H9 (cell line): ENCODE measurements at places on chromosomes 11 and 22. TPM values are rescaled to one million over a fixed set of nuclear protein-coding genes. Genes with fewer than 3 reads are reported as not detected.

DNA sequence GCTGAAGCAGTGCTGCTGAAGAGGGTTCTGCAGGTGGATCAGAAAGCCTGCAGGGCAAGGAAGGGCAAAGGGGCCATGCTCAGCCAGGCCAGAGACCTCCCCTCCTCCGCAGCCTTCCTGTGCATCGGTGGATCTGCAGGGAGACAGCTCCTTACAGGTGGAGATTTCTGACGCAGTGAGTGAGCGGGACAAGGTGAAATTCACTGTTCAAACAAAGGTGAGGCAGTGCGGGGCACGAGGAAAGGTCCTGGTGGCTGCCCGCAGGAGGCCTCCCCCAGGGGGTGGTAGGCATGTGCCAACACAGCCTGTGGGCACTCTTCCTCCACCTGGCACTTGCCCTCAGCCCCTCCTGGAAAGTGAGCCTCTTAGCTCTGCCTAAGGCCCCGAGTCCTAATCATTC, 8.6 kb downstream of the CFL1 start:
- peaks cover 33% of the 10 kb centered on the region for H3K36me3 ChIP-seq
- H3K4me3 ChIP-seq: no peak overlapping the region; the same call in 2 of the 3 replicates
- DNase-seq: no peak
- H3K27me3 ChIP-seq: no peaks in the 10 kb centered on the region
- H3K27ac ChIP-seq: no peak overlapping the region

- H3K36me3 ChIP-seq: peaks cover 79% of the 10 kb centered on the region
- H3K27me3 ChIP-seq: no peaks in the 10 kb centered on the region
- H3K4me3 ChIP-seq: no peak overlapping the region
- H3K27ac ChIP-seq: no peak overlapping the region
- peak; percentile 77 for DNase-seq
Measured at GRCh38 chr22:50218996-50219727, 18.4 kb downstream of the SELENOO start.

GRCh38 chr22:47171441-47172221, 409.2 kb downstream of the TBC1D22A start:
- peaks cover 17% of the 10 kb centered on the region for H3K36me3 ChIP-seq
- H3K4me1 ChIP-seq: no peaks in the 10 kb centered on the region
- H3K4me3 ChIP-seq: no peak overlapping the region
- no peak overlapping the region for H3K27ac ChIP-seq
- H3K27me3 ChIP-seq: no peaks in the 10 kb centered on the region
- peak; percentile 11 for DNase-seq

DNA sequence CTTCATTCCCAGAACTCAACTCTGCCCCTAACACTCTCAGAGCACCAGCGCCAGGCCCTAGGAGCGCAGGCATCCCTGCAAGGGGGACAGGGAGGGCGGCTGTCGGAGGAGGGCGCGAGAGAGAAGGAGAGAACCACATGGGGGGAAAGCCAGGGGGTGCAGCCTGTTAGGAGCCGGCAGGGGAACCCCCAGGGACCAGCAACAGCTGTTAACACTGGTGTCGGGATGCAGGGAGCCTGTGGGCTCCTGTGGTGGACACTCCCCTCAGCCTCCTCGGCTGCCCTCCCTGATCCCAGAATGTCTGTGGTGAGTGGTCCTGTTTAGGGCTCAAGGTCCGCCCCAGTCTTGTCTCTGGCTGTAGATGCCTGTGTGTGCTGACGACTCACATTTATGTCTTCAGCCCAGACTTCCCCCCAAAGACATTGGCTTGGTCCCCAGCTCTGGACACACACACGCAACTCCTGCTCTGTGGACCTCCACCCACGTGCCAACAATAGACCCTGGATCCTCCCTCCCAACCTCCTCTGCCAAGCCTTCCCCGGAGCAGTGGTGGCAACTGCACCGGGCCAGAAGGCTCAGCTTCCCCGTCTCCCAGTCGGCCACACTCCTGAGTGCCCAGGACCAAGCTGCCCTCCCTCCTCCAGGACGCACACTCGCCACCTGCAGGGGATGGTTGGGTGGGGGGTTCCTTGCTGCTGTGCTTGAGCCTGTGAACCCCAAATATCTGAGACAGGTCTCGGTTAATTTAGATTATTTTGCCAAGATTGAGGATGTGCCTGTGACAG, 817 bp upstream of the IFITM5 start:
- H3K27me3 ChIP-seq: no peaks in the 10 kb centered on the region
- peak; percentile 79 for DNase-seq
- no peak overlapping the region for H3K27ac ChIP-seq
- peaks cover 1% of the 10 kb centered on the region; the same call in 1 of the 2 replicates for H3K36me3 ChIP-seq
- H3K4me3 ChIP-seq: no peak overlapping the region

DNA sequence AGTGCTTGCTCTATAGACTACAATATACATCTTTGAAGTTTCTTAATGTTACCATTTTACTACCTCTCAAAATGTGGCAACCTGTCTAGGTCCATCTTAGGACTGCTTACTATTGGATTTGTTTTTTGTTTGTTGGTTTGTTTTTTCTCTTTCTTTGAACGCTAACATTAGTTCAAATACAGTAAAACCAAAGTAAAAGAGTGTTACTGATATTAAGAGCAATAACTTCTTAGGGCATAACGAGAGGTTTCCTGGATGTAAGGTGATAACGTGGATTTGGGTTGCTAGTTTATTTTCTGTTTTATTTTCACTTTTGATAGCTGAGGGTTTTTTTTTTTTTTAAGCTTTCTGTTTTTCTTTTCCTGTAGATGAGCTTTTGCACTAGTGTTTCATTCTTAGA, 43.6 kb downstream of the TMEM135 start:
- H3K27me3 ChIP-seq: no peaks in the 10 kb centered on the region
- no peaks in the 10 kb centered on the region for H3K4me1 ChIP-seq
- peaks cover 22% of the 10 kb centered on the region for H3K36me3 ChIP-seq

GRCh38 chr11:131694526-131695424, 324.4 kb downstream of the NTM start:
- H3K4me1 ChIP-seq: peaks cover 6% of the 10 kb centered on the region; the same call in 1 of the 2 replicates
- H3K27me3 ChIP-seq: peaks cover 6% of the 10 kb centered on the region; the same call in 1 of the 2 replicates
- no peak overlapping the region for H3K27ac ChIP-seq
- no peaks in the 10 kb centered on the region for H3K36me3 ChIP-seq
- DNase-seq: peak; percentile 92

DNA sequence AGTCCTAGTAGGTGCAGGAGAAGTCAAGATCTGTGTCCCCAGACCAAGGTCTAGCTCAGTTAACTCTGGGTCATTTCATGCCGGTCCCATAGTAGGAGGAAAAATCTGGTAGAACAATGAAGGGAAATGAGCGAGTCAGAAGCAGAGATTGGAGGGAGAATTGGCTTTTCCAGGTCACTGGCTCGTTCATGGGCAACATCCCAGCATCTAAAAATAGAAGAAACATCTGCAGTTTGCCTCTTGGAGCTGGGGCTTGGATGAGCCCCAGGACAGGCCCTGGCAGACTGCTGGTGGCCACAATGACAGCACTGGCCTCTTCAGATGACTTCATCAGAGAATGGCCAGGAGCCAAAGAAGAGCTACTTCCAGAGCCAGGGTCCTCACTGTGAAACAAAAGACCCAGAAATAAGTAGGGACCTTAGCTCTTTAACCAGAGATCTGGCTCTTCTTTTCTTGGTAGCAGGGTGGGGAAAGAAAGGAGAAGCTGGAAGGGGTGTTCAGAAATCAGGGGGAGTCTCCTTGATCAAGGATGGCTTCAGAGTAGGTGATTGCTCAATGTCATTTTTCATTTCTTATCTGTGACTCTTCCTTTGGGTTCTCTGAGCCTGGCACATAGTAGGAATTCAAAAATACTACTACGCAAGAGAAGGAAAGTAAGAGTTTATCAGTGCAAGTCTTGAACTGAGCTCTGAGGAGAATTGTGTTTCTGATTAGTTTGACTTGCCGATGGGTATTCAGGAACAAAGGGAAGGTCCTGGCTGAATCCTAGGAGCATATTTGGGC, 102.6 kb downstream of the TMPRSS5 start:
- no peak for DNase-seq
- H3K27ac ChIP-seq: no peak overlapping the region
- H3K4me1 ChIP-seq: no peaks in the 10 kb centered on the region
- H3K36me3 ChIP-seq: peaks cover 12% of the 10 kb centered on the region
- H3K4me3 ChIP-seq: no peak overlapping the region
- no peaks in the 10 kb centered on the region for H3K27me3 ChIP-seq

DNA sequence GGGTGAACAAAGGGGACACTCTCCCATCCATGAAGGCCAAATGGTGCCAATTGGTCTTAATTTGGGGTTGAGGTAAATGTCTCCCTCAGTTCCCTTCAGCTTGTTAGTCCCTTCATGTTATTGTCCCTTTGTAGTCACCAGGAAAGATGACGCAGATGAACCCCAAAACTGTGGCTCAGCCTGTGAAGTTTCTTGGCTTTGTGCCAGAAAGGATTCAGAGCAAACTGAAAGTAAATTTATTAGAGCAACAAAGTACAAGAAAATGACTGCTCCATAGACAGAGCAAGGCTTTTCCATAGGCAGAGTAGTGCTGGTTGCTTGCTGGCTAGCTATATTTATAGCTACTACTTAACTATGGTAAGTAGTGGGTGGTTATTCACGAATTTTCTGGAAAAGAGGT, 16.7 kb downstream of the OR4C3 start:
- H3K4me3 ChIP-seq: no peak overlapping the region
- peaks cover 15% of the 10 kb centered on the region; the same call in 2 of the 3 replicates for H3K36me3 ChIP-seq
- DNase-seq: no peak
- no peaks in the 10 kb centered on the region for H3K4me1 ChIP-seq
- no peak overlapping the region for H3K27ac ChIP-seq

- H3K27me3 ChIP-seq: no peaks in the 10 kb centered on the region
- H3K4me3 ChIP-seq: no peak overlapping the region
- H3K4me1 ChIP-seq: no peaks in the 10 kb centered on the region
- H3K36me3 ChIP-seq: no peaks in the 10 kb centered on the region
- H3K27ac ChIP-seq: no peak overlapping the region
Measured at GRCh38 chr11:106493751-106494150, 416.3 kb downstream of the AASDHPPT start.

GRCh38 chr22:32348031-32348611, 9.5 kb upstream of the RFPL3 start:
- no peak overlapping the region for H3K27ac ChIP-seq
- H3K27me3 ChIP-seq: no peaks in the 10 kb centered on the region
- H3K4me1 ChIP-seq: no peaks in the 10 kb centered on the region
- DNase-seq: no peak
- H3K36me3 ChIP-seq: no peaks in the 10 kb centered on the region

- no peak overlapping the region for H3K27ac ChIP-seq
- DNase-seq: no peak
- H3K4me3 ChIP-seq: no peak overlapping the region
- no peaks in the 10 kb centered on the region for H3K36me3 ChIP-seq
- H3K4me1 ChIP-seq: no peaks in the 10 kb centered on the region
Measured at GRCh38 chr11:32204751-32205150, 113.9 kb downstream of the RCN1 start.

- H3K36me3 ChIP-seq: no peaks in the 10 kb centered on the region
- H3K4me1 ChIP-seq: no peaks in the 10 kb centered on the region; the same call in 1 of the 2 replicates
Measured at GRCh38 chr11:88619656-88620385, 282.3 kb upstream of the CTSC start.

GRCh38 chr11:18731949-18732821, 6.2 kb upstream of the IGSF22 start:
- no peaks in the 10 kb centered on the region for H3K27me3 ChIP-seq
- no peaks in the 10 kb centered on the region; the same call in 1 of the 2 replicates for H3K4me1 ChIP-seq
- H3K36me3 ChIP-seq: no peaks in the 10 kb centered on the region; the same call in 2 of the 3 replicates
- no peak overlapping the region for H3K4me3 ChIP-seq

DNA sequence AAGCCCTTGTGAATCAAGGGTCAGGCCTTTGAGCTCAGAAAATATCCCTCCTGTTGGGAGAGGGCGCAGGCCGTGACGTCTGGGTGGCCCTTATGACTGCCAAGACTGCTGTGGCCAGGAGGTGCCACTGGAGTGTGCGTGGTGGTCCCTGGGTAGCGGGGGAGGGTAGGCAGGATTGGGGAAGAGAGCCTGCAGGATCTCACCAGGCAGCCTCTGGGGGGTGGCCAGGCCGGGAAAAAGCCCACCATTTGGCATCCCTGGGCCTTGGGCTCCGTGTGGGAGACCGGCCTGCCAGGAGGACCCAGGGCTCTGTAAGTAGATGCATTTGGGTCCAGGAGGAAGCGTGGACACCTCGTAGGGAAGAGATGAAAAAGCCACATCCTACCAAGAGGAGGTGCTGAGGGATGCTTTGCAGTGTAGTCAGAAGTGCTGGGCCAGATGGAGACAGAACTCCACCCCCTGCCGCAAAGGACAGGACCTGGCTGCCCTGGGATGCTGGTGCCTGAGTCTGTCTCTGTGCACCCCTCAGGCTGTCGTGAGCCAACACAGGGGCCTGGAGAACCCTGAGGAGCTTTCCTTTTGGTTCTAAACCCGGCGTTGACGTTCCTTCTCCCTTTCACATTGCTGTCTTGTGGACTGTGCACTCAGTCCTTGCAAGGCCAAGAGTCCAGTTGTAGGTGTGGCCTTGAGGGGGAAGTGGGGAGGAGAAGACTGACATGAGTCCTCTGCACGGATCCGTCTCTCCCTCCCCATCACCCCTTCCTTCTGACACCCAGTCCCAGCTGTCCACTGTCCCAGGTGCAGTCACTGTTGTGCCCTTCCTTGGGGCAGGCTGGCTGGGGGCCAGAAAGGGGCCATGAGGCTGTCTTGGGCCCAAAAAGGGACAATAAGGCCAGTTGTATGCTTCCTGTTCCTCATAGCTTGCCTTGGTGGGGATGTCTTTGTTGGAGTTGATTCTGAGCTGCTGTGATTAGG, 12.7 kb upstream of the MIEF1 start:
- no peak overlapping the region for H3K27ac ChIP-seq
- DNase-seq: no peak
- no peaks in the 10 kb centered on the region for H3K4me1 ChIP-seq
- 0 out of 3 replicates have a peak overlapping the region, but pooled peaks have one; percentile 52 for H3K4me3 ChIP-seq

DNA sequence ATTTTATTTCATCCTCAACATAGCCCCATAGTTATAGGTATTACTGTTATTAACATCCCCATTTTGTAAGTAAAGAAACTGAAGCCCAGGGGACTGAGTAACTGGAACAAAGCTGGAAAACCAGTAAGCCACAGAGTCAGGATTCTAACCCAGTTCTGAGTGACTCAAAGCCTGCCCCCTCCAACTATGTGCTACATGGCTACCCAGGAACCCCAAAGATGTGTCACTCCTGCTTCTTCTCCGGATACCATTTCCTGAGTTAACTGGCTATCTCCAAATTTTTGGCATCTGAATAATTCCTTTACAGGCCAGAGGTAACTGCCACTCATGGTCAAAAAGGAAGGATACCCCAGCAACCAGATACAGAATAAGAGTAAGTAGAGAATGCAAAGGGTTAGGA, 43.6 kb downstream of the TENM4 start:
- DNase-seq: no peak
- H3K27me3 ChIP-seq: no peaks in the 10 kb centered on the region
- H3K27ac ChIP-seq: no peak overlapping the region

DNA sequence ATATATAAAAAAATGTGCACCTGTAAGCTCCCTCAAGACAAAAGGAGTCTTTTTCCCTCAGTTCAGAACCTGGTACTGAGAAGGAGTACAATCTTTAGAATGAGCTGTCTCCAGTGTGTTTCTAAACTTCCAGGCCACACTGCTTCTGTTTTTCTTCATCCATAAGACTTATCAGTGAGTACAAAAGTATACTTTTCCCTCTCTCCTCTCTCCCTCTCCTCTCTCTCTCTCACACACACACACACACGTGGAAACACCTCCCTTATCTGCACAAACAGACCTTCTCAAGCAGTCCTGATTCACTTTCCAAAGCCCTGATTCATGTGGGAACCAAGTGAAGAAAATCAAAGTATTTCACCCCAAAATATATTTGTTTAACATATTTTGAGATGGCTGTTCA, 220.7 kb upstream of the UBASH3B start:
- peaks cover 3% of the 10 kb centered on the region for H3K4me1 ChIP-seq
- H3K4me3 ChIP-seq: no peak overlapping the region
- no peak for DNase-seq
- no peaks in the 10 kb centered on the region for H3K27me3 ChIP-seq

Gene PATE2
- total RNA-seq: 0.17 and 0.44 TPM in 2 replicates

Gene IGLL1
- not detected in 2 replicates for total RNA-seq

Gene PANX2
- total RNA-seq: 6.7 and 8.0 TPM in 2 replicates
